ENCODE measurements at places on chromosomes 5 and 9.

DNA sequence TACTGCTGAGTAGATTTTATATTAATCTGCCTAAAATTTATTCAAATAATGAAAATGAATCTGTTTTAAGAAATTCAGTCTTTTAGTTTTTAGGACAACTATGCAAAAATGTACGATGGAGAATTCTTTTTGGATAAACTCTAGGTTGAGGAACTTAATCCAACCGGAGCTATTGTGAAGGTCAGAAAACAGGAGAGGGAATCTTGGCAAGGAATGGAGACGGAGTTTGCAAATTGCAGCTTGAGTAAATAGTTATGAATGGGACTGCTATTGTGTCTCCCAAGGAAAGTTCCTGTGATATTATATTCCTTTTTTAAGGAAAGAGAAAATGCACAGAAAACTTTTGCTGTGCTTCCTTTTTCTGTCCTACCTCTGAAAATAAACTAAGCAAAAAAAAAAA, 67.9 kb downstream of the IQGAP2 start:
- DNase-seq: no peak

GRCh38 chr9:69295872-69296552, 29.0 kb upstream of the ENTREP1 start:
- DNase-seq: no peak

- no peak for DNase-seq
Observed at GRCh38 chr9:73199886-73200285, 48.2 kb downstream of the ANXA1 start.

GRCh38 chr5:88686726-88687125, 196.3 kb downstream of the MEF2C start:
- DNase-seq: no peak

DNA sequence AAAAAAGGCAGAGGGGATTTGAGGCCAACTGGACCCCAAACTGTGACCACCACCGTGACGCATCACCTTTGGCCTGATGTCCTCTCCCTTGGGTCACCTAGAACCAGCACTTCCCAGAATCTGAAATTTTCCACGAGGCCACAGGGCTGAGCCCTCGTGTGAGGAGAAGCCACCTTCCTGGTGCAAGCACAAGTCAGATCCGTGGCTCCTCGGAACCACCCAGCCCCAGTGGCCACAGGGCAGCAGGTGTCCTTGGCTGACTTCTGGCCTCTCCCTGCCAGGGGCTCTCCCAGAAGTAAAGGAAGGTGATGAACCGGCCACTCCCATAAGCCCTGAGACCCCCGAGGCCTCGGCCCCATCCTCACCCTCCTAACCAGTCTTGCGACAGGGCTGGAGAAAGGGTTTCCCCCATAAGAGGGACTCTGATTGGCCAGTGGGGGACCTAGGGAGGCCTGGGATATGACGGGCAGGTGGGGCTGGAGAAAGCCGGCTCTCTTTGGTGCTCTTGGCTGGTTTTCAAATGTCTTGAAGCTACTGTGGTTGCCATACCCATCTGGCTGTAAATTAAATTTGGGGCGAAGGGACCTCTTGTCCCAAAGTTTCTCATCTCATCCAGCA, 20.9 kb upstream of the HMCN2 start:
- DNase-seq: no peak

DNA sequence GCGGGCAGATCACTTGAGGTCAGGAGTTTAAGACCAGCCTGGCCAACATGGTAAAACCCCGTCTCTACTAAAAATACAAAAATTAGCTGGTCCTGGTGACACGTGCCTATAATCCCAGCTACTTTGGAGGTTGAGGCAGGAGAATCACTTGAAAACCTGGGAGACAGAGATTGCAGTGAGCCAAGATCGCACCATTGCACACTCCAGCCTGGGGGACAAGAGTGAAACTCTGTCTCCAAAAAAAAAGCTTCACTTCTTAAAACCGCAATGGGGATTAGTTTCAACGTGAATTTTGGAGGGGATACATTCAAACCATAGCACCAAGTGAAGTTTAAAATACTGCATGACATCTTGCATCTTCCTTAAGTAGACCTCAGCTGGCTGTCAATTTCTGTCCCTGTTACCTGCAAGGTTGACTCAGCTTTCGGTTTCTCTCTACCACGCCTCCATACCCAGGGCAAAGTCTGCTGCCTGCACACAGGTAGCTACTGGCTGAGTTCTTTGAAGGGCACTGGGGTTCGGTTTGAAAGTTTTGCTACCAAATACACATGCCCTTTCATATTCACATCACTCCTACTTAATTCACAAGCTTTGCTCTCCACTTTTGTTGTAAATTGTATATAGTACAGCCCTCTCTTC, 69.3 kb downstream of the KIAA1958 start:
- no peak for DNase-seq

DNA sequence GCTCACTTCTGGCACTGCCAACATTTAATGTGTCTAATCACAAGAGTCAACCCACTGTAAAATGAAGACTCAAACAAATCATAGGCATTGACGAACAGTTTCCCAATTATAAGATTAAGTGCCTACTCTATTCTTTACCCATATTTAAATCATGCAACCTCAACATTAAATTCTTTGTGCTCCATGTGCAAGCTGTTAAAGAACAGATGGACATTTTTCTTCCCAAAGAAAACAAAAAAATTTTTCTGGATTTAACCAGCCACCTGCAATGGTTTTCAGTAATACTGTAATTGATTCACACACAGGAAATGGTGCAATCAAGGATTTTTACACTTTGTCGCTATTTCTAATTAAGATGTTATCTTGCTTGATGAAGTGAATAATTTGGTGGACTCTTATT, 3.6 kb downstream of the HNRNPK start:
- no peak for DNase-seq

DNA sequence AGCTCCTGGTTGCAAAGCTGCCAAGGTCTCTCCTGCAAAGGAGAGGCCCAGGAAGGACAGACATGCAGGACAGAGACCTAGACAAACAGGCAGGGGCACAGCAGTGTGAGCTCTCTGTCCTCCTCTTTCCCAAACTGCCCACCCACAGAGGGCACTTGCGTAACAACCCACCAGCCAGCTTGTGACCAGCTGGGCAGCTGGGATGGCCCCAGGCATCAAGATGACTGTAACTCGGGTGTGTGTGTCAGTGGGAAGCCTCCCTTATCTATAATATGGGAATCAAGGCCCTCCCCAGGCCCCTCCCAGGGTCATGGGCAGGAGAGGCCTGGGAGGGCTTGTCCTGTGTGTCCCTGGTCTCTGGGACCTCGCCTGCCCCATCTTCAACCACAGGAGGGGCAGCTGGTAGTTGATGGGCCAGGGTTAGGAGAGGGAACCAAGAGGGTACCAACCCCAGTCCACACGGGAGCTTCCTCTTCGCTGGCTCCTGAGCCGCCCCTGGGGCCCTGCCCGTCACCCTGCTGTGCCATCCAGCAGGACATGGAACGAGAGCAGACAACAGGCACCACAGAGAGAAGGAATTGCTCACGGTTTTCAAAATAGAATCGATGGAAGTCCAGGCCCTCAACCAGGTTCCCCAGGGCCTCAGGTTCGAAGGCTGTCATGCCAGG, 37.9 kb downstream of the SLC6A7 start:
- no peak for DNase-seq

DNA sequence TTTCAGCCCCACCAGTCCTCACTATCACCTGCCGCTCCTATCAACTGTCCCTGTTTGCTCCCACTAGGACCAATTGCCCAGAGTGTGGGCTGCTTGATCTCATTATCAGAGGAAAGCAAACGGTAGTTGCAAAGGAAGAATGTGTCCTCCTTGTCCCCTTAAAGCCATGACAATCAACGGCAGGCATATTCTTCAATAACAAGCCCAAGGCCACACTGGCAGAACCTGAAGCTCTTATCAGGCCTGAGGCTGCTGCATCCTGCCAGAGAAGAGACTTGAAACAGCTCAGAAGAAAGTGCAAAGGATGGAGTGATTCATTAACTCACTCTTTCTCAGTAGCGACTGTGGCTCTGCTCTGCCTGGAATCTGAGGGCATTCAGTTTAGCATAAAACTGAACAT, 39.2 kb upstream of the MAN2A1 start:
- no peak for DNase-seq

DNA sequence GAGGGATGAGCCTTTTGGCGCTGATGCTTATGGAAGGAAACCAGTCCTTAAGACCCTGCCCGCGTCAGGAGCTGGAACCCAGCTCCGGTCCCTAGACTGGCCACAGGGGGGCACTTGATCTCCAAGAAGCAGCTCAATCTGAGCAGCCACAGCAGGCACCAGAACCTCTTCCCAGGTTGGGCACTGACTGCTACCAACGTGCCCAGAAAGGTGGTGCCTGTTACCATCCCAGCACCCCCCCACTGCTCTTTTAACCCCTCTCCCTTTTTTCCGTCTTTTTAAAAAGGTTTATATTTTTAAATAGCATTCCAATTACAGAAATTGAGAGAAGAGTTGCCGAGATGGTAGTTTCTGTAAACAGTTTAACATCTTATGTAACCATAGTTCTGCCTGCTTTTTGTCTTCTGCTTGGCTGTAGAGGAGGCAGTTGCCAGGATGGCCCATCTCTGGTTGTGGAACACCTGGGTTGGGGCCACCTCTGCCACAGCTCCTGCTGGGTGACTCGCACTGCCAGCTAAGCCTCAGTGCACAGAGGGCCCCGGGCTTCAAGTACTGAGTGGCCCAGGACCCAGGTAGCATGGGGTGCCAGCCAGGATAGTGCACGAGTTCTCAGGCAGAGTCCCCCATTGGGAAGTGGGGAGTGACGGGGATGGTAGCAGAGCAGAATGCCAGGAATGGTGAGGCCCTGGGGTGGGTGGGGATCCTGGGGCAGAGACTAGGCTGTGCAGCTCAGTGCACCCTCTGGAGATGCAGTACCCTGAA, 62.8 kb downstream of the PFDN1 start:
- DNase-seq: no peak

DNA sequence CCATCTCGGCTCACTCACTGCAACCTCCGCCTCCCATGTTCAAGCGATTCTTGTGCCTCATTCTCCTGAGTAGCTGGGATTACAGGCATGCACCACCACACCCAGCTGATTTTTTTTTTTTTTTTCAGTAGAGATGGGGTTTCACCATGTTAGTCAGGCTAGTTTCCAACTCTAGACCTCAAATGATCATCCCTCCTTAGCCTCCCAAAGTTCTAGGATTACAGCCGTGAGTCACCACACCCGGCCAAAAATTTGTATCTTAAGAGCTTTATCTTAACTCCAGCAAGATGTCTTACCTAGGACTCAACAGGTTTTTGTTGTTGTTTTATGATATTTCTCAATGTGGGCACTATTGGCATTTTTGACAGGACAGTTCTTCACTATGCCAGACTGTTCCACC, 27.9 kb downstream of the LYRM7 start:
- no peak for DNase-seq

DNA sequence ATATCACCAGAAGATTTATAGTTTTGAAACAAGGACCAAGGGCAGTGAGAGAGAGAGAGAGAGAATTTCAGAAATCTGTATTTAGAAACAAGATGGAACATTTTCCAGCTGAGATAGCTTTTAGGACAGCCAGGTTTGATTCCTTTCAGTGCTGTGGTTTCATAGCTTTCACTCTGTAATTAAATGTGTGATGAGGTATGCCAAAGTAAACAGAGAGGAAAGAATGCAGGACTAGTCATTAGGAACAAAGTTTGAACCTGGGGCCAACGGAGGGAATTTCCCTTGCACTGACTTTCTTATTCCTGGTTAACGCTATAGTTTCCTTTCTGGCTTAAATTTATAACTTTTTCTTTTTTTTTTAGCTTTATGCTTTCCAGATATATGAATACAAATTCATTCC, 10.0 kb upstream of the CCL28 start:
- DNase-seq: no peak

GRCh38 chr9:129881547-129882324, 46.5 kb downstream of the USP20 start:
- no peak for DNase-seq

GRCh38 chr5:34674187-34674586, 18.1 kb downstream of the RAI14 start:
- no peak for DNase-seq

- DNase-seq: no peak
Observed at GRCh38 chr5:179294891-179295777, 50.1 kb downstream of the ADAMTS2 start.

DNA sequence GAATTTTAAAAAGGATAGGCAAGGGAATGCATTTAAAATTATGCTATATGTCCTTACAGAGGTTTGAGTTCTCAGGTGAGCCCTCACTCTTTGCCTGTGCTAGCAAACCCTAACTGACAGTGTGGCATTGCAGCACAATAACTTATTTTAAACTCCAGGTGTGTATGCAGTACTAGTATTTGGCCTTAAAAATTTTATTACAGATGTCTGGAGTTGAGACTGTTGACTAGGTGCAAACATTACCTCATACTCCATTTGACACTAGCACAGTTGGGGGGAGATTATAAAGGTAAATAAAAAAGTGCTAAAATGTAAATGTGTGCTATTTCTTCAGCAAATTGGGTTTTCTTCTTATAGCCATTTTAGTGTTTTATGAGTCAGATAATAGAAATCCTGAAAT, 407.7 kb downstream of the SH3GL2 start:
- DNase-seq: no peak

DNA sequence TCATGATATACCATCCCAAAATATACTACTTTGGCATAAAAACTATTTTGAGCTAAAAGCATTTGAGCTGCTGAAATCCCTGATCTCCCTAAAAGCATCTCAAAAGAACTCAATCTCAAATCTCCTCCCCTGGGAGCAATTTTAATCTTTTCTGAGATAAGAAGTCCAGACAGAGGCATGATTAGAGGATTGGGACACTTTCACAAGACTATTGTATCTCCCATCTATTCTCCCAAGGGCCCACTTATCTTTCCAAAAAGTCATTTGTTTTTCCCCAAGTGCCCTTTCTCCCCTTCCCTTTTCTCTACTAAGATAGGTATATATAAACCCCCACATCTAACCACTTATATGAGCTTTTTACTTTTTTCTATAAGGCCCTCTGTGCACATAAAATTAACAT, 79.7 kb downstream of the ALDH7A1 start:
- no peak for DNase-seq

- no peak for DNase-seq
Observed at GRCh38 chr9:127291246-127291778, 26.7 kb downstream of the GARNL3 start.

GRCh38 chr5:55747778-55748318, 10.0 kb downstream of the DDX4 start:
- DNase-seq: no peak

- DNase-seq: no peak
Observed at GRCh38 chr9:98867103-98867428, 59.6 kb downstream of the GALNT12 start.

GRCh38 chr5:9516591-9516990, 29.3 kb downstream of the SEMA5A start:
- no peak for DNase-seq

All from NCI-H524 treated with DMSO at 0.1 percent for 48 hours (cell line).